ENCODE measurements at places on chromosomes 11 and 22.
A peak's percentile ranks its signal among the peaks of the same experiment; 100 is the strongest.

DNA sequence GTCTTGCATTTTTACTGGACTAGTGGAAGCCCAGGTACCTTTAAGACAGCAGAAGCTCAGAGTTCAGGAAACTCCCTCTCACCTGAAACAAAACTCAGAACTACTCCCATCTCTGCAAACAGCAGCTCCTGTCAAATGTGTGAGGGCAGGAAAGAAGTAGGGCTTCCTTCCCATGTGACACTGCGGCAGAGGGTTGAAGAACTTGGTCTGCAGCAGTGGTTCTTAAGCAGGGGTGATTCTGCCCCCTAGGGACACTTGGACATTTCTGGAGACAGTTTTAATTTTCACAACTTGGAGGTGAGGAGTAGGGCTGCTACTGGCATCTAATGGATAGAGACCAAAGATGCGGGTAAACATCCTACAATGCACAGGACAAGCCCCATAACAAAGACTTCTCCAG is 63.4 kb downstream of the RCN1 start:
- DNase-seq: no peak

DNA sequence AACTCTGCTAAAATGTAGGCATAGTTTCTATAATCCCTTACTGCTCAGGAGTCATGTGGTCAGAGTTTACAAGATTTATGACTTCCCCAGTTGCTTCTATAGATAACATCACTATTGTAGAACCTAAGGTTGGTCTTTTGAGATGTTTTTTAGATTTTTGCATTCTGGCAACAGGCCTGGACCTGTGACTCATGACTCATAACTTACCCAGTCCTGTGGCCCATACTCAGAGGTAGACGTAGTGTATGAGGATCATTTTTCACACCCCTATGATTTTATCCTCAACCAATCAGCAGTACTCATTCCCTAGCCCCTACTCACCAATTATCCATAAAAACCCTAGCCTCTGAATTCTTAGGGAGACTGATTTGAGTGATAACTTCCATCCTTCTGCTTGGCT is 384.4 kb upstream of the DDI1 start:
- DNase-seq: no peak

- peak; percentile 74 for DNase-seq
These were observed 119.0 kb upstream of the TP53AIP1 start for GRCh38 chr11:129061492-129062230.

GRCh38 chr22:44944883-44945601 is 64.8 kb downstream of the PHF21B start:
- no peak for DNase-seq

GRCh38 chr11:67390947-67391303 is 861 bp upstream of the RAD9A start:
- DNase-seq: no peak

DNA sequence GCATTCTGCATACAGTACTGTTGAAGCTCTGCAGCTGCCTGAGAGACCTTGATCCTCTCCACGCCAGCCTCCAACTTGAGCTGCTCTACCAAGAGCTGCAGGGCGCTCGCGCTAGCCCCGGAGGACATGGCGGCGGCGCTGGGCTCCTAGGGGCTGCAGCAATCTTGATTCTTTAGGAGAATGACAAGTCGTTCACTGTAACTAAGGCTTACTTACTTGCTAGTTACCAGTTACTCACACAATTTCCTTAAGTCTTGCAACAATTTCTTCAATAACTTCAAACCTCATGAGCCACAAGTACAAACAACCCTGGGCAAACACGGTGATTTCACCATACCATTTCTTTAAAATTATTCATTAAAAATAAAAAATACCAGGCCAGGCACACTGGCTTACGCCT is 21.9 kb downstream of the SBF2 start:
- DNase-seq: no peak

GRCh38 chr11:14506532-14506931 is 6.9 kb upstream of the COPB1 start:
- no peak for DNase-seq

GRCh38 chr11:102833731-102834130 is 9.7 kb downstream of the MMP3 start:
- no peak for DNase-seq

GRCh38 chr22:29912605-29913398 is 29.8 kb downstream of the MTMR3 start:
- DNase-seq: peak; percentile 79

- no peak for DNase-seq
These were observed 203.1 kb upstream of the MTMR2 start for GRCh38 chr11:96126917-96127595.

DNA sequence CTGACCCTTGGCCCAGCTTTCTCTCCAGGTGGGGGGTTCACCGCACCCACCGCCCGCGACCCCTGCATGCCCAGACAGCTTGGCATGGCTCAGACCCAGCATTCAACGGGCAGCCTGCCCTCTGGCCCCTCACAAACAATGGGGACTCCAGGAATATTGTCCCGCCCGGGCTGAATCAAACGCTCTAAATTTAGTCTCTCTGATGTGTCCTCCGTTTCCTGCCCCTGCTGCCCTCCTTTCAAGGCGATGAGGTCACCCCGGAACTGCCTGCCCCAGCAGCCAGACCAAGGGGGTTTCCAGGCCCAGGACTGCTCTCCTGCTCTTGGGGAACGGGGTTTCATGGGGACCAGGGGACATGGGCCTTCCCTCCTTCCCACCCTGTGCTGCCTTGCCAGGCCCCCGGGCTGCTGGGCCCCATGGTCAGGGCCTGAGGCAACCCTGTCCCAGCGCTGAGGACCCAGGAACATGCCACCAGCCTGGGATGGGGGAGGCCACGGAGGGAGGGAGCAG is 10.1 kb upstream of the PDGFB start:
- DNase-seq: peak; percentile 28

DNA sequence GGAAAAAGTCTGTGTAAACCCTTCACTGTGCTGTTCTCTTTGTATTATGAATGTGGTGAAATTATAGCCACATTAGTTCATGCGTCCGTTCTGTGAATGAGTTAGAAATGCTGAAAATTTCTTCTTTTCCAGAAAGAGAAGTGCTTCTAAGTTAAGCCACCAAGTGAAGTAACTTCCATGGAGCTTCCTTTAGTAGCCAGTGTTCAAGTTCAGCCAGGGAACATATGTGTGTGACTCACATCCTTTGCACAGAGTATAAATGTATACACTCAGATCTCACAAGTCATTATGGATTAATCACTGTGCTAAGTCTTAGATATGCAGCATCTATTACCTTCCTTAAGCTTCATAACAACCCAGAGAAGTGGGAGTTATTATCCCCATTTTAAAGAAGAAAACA is 3.1 kb upstream of the MMP8 start:
- peak; percentile 80 for DNase-seq

- no peak for DNase-seq
These were observed 12.7 kb upstream of the TNNT3 start for GRCh38 chr11:1906611-1907423.

DNA sequence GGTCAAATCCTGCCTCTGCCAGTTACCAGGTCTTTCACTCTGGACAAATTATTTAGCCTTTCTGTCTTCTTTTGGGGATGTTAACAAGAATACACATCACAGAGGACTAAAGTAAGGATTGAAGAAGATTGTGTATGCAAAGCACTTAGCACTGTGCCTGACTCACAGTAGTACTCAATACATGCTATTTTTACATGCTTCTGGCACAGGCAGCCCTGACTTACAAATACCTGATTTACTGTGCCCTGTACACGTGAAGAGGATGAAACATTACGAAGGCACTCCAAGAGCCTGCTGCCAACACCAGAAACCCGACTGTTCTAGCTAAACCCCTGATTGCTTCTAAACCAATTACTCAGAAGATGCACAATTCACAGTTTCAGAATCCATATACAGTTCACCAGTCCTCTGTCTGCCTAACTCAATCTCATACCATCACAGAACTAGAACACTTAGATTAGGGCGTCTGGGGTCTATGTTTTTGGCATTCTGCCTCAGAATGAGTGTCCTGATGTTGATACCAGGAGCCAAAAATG is 300.9 kb upstream of the DDI1 start:
- no peak for DNase-seq

DNA sequence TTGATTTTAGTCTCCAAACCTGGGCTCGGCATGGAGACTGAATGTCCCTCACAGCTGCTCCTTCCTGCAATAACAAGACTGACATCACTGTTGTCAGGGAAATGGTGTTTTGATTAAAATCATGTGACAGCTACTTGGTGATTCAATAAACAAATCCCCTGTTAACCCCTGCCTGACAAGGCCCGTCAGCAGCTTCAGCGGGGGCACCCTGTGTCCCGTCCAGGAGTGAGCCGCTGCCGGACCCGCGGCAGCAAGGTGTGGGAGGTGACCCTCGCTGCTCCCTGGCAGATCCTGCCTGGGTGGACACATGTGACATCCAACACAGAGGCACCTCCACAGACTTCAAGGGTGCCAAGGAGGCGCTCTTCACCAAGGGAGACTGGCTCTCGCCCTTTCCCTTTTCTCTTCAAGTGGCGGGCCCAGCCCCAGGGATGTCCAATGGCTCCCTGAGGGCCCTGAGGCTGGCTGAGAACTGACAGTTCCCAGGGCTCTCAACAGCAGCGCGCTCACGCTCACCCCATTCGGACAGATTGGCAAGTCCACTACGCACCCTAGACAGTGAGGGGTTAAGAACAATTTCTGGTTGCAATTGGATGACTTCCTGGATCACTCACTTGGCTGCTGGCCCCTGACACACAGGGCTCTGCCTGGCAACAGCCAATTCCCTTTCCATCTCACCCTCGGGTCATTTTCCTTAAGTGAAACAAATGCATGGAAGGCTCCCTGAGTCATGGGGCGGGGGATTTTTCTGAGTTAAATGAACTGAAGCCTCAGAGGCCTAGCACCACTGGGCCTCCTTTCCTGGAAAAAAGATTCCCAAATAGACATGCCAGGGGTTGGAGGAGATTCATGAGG is 30.7 kb downstream of the PPP2R1B start:
- peak; percentile 93 for DNase-seq

DNA sequence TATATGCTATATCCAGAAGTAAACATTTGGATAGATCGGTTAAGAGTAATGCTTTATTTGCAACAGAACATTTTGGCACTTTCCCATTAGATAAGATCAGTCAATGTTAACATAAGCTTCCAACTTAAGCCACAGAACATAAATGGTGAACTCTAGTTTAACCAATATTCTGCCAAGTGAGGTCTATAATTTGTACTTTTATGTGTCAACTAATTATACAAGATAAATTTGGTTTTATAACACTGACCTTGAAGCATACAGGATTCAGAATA is 23.5 kb upstream of the BLID start:
- DNase-seq: no peak

DNA sequence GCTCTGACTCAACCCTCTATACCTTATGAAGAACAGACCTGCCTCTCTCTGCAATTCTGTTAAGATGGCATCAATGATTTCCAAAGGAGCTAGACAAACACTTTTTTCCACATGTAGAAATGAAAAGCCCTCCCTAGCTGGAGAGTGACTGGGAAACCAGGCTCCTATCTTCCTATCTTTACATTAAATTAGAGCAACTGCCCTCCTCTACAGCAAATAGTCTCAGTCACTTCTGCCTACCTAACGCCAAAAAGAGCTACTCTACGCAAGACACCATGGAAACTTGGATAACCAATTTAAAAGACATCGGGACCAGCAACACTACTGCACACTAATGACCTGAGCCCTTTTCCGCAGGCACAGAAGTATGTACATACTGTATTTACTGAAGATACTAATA is 84.8 kb downstream of the MICAL3 start:
- no peak for DNase-seq

DNA sequence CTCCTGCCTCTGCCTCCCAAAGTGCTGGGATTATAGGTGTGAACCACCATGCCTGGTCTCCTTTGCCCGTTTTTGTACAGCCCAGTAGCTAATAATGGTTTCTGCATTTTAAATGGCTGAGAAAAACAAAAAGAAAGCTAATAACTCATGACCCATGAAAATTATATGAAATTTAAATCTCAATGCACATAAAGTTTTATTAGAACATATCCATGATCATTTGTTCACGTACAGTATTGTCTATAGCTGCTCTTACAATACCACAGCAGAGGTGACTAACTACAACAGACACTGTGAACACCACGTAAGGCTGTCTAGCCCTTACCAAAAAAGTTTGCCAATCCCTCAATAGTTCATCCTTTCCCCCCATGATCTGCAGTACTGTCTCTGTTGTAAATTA is 6.4 kb upstream of the PLAAT2 start:
- no peak for DNase-seq

DNA sequence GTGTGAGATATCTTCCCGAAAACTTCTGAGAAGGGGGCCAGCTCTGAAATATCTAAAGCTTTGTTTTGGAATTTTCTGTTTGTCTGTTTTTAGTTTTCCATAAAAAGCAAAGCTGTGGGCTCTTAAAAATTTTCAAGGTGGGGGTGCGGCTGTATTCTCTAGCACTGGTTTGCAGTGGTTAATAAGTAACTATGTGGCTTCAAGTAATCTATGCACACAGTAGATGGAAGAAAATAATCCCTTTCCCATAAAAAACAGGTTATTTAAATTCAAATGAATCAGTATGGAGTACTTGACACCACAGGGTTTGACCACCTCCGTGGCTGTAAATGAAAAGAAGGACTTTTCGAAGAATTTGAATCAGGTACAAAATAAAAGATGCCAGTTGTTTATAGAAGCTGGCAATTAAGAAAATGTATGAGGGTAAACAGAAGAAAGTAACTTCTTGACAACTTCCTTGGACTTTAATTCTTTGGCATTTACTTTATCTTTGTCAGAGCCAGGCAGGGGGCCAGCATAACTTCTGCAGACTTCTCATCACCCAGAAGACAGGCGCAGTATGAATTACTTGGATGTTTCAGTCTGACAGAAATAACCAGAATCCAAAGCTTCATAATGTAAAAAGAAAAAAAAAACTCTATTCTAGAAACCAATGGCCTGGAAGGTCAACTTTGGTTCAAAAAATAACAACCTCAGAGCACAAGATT is 981.0 kb downstream of the DLG2 start:
- DNase-seq: no peak

DNA sequence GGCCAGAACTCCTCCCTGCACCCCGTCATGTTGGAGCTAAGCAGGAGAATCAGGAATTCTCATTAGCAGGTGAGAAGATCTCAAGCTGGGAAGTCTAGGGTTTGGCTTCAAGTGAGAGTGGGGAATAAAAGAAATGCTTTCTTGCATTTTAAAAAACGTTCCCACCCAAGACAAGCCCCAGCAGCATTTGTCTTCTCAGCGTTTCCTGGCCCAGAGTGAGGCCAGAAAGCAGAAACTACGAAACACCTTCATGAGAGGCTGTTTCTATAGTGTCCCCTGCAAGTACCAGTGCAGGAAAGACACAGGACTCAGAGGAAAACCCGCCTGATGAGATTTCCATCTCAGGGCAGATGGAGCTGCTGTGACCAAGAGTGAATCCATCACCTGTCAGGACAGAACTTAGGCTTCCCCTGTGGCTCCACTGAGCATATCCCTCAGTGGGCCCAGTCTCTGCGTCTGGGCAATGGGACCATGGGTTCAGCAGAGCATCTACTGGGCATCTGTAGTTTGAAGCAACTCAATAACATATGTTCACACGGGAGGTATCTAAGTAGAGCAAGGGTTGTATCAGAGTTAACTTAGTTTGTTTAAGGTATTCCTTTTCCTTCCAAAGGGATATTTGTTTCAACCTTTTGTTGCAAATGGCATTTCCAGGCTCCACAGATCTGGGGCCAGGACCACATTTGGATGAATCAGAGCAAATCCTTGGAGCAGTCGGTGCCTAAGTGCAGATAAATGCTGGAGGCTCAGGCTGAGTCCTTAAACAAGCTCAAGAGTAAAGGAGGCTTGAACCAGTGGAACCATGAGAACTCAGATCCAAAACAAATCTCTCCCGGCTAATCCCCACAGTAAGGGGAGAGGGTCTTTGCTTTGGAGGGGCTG is 548.3 kb downstream of the MIAT start:
- no peak for DNase-seq
